ENCODE measurements at places on chromosomes 4 and X.

DNA sequence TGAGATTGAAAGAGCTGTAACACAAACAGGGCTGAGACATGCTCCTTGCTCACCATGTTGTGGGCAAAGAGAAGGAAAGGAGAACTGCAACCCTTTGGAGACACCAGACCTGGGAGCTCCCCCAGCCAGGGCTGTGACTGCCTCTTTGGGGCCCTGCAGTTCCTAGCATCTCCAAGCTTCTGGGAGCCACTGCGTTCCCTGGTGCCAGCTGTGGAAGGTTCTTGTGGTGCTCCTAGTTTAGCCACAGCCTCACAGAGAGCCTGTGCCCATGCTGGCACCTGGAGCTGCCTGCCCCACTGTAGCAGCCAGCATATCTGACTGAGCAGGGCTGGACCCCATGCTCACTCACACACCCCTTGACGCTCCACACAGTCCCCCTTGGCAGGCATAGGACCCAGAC lies 141.7 kb downstream of the PDHA2 start:
- DNase-seq = no peak

- no peak for DNase-seq
Measured at GRCh38 chrX:100356351-100356896, 53.6 kb downstream of the PCDH19 start.

GRCh38 chrX:112941209-112941837 lies 100.7 kb upstream of the AMOT start:
- peak; percentile 5 for DNase-seq

- DNase-seq = peak; percentile 68
Measured at GRCh38 chrX:48958635-48959094, 1.3 kb upstream of the OTUD5 start.

DNA sequence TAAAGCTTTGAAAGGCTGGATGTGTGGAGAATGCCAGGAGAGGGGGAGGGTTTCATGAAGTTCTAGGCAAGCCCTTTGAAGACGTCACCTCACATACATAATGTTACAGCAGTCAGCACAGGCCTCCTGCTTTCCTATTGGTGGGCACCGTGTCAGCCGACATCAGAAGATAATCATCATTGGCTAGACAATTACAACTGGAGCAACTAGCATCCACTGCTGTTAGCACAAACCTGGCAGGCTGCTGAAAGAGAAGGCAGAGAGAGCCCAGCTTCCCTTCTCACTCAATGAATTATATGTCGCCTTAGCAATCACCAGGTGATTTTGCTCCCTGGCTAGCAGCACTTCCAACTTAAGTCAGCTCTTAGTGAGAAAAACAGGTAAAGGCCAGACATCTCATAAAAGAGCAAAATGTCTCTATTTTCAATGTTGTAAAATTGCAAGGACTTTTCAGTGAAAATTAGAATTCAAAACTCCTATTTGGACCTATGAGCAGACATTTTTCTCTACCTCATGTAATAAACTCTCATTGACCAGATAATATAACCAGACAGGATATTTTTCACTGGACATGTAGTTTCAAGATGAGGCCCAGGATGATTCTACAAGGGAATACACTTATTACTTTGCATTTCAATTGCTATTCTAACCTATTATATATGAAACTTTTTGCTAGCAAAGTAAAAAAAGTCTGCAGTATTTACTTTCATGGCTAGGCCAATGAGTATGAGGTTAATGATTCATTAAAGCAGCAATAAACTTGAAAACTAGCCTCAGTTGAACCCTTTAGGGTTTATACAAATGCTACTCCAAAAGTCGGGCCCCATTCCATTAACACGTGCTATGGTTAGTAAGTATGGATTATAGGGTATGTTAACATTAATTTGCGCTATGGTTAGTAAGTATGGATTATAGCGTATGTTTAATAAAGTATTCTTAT lies 4.3 kb downstream of the ELOVL6 start:
- peak; percentile 78 for DNase-seq

GRCh38 chr4:5708449-5709206 lies at the start of gene EVC2:
TSS of gene EVC2 (minus strand) at chr4:5708559. CDS start at chr4:5708513, 46 bp downstream.
- DNase-seq = no peak

GRCh38 chrX:42754115-42754514 lies 23.8 kb downstream of the PPP1R2C start:
- no peak for DNase-seq

DNA sequence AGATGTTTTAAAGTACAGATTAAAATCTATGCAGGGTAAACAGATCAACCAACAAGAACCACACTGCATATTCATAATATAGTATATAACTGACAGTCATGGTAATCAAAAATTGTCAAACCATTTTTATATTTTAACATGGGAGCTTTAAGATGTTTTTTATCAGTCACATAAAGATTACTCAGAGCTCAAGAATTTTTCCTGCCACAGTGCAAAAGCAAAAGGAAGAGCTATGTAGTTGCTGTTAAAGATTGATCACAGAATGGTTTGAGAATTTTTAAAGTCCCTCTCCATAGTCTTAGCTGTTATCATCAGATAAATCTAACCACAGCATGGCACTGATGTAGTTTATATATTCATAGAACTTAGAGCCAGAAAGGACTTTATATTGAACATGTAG lies 8.5 kb downstream of the RAB9B start:
- DNase-seq = no peak

GRCh38 chr4:39237179-39237578 lies 54.9 kb downstream of the WDR19 start:
- DNase-seq = no peak

All from RKO (cell line).